ENCODE measurements at places on chromosomes 4 and X.

- peak; percentile 13 for DNase-seq
Measured at GRCh38 chr4:165096776-165097175, 15.9 kb downstream of the TMEM192 start.

DNA sequence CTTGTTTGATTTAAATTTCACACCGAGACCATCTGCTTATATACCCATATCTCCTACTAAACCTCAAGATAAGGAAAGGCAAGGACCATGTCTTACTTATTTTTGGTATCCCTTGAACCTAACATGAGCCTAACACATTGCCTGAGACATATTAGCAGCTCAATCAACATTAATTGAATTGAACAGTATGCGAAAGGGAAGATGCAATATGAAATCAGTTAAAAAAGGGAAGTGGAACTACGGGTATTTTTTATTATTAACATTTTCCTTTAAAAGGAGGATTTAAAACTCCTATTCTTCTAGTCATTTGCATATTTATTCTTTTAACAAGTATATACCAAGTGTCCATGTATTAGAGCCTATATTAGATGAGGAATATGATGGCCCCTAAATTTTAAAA, 197.0 kb downstream of the CAMK2D start:
- no peak for DNase-seq

GRCh38 chr4:153090670-153091385, 113.4 kb upstream of the TRIM2 start:
- DNase-seq, result no peak

DNA sequence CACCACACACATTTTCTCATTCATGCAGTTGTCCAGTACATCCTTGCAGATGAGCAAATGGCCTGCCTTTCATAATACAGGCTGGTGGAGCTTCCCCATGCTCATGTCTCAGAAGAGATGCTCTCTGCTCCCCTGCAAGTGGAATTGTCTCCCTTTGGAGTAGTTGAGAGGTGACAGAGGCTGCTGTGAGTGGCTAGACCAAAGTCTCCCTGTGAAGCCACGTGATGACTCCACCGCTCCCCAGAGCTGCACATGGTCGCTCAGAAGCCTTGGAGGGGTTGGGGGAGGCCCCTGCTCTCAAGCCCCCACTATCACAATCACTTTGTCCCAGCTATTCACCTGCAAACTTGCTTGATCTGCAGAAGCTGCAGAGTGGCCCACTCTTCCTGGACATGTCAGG, 1.5 kb upstream of the GPR78 start:
- no peak for DNase-seq

DNA sequence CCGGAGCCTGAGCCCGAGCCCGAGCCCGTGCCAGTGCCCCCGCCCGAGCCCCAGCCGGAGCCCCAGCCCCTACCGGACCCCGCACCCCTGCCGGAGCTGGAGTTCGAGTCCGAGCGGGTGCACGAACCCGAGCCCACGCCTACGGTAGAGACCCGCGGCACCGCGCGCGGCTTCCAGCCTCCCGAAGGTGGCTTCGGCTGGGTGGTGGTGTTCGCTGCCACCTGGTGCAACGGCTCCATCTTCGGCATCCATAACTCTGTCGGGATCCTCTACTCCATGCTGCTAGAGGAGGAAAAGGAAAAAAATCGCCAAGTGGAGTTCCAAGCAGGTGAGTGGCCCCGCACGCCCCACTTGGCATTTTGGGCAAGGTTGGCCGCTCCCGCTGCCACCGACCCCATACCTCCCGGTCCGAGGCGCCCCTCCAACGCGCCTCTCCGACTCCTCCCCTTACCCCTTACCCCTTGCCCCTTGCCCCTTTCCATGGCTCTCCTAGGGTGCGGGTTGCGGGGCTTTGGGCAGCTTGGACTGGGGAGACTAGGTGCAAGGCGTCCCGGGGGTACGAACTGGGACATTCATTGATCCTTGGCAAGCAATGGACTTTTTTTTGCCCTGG, 553 bp downstream of the SLC16A2 start:
- DNase-seq, result no peak

Data from right kidney (tissue), 9 donors.